ENCODE measurements at places on chromosomes 11 and 22. TPM values are rescaled to one million over a fixed set of nuclear protein-coding genes. Genes with fewer than 3 reads are reported as not detected.

VWCE gene
- total RNA-seq, result not detected

SCUBE1 gene
- 47.9 TPM for total RNA-seq

DNA sequence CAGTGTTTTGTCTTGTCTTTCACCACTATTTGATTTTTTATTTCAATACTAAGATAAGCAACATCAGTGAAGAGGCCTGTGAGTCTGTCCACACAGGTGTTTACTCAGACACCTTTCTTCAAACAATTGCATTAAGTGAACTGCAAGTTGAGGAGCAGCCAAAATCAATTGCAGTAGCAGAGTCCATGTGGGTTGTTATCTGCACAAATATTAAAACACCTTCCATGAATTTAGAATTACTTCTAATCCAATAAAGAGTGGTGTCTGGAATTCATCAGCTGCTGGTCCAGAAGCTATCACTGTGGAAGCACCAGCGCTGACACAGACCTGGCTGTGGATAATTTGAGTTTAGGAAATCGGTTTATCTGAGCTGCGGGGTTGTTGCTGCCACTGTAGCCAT lies 83.5 kb upstream of the FAT3 start:
- no peak for DNase-seq

GRCh38 chr11:115819014-115819413 lies 314.8 kb upstream of the CADM1 start:
- DNase-seq, result no peak

DNA sequence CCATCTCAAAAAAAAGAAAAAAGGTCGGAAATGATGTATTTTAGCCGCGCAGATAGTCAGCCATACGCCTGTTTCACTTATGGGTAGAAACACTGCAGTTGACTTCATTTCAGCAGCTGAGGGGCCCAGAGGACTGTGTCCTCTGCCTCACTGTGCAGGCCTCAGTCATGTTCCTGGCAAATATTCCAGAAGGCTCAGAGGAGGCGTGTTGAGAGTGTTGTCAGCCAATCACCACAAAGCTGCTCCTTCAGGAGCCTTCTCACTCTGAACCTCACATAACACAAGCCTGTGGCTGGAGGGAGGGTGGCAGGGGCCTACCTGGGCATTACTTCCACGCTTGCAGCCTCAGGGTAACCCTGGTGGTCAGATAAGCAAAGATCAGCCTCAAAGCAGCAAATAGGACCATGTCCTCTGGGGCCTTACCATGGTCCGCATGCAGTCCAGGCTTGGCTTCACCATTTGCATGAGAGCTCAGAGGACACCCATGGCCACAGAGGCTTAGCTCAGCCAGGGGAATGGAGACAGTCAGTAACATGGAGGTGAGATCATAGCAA lies 17.3 kb upstream of the TREH start:
- no peak for DNase-seq

GRCh38 chr22:35882211-35883030 lies 146.2 kb downstream of the RBFOX2 start:
- DNase-seq, result no peak

GRCh38 chr22:50641696-50642607 lies 14.0 kb upstream of the ARSA start:
- DNase-seq, result no peak

DNA sequence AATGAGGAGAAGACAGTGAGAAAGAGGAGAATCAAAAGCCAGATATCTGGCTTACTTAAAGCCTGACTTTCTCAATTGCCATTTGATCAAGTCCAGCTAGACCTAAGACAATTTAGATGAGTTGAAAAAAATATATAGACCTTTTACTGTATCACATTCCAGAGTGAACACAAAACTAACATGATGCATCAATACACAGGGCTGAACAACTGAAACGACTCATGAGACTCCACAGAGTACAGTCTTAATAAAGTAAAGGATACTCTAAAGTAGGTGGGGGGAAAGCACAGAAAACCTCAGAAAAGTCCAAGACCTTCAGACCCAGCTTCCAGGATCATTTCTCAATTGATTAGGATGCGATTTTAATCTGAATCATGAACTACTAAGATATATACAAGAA lies 95.3 kb upstream of the OR9G4 start:
- DNase-seq, result no peak

Data from Peyer's patch (tissue), 4 donors.